ENCODE measurements at places on chromosomes 1 and 21. TPM values are rescaled to one million over a fixed set of nuclear protein-coding genes. Genes with fewer than 3 reads are reported as not detected.

NID1 gene
- 3.1 TPM for total RNA-seq

WNT2B gene
- 1.9 TPM for total RNA-seq

CYP4A22 gene
- not detected for total RNA-seq

KRTAP8-1 gene
- total RNA-seq: not detected

ANGPTL7 gene
- not detected for total RNA-seq

KRTAP10-7 gene
- not detected for total RNA-seq

LINGO4 gene
- total RNA-seq: not detected

TRIM45 gene
- 3.8 TPM for total RNA-seq

TMEM240 gene
- 0.71 TPM for total RNA-seq

KRTAP12-4 gene
- total RNA-seq: not detected

RGSL1 gene
- not detected for total RNA-seq

IQCC gene
- 3.1 TPM for total RNA-seq

AK4 gene
- 102 TPM for total RNA-seq

LORICRIN gene
- not detected for total RNA-seq

SSR2 gene
- 168 TPM for total RNA-seq

E2F2 gene
- total RNA-seq: 0.36 TPM

ALPL gene
- 0.93 TPM for total RNA-seq

GPR137B gene
- total RNA-seq: 27.7 TPM

GPR161 gene
- 5.8 TPM for total RNA-seq

SLC2A5 gene
- total RNA-seq: 0.50 TPM

CFHR2 gene
- total RNA-seq: not detected

PAPPA2 gene
- 5.5 TPM for total RNA-seq

MRPL55 gene
- 66.3 TPM for total RNA-seq

OR6N1 gene
- not detected for total RNA-seq

HES4 gene
- total RNA-seq: 46.5 TPM

CD101 gene
- 1.8 TPM for total RNA-seq

MROH9 gene
- total RNA-seq: not detected

RNU1-4 gene
- total RNA-seq: under 0.01 TPM

CHRM3 gene
- 1.1 TPM for total RNA-seq

IL12RB2 gene
- total RNA-seq: 1.0 TPM

LENEP gene
- total RNA-seq: 1.00 TPM

GSTM4 gene
- total RNA-seq: 3.1 TPM

KCNA2 gene
- total RNA-seq: under 0.01 TPM

CFAP57 gene
- 0.07 TPM for total RNA-seq

OR10Z1 gene
- not detected for total RNA-seq

NOS1AP gene
- under 0.01 TPM for total RNA-seq

SYT14 gene
- 0.14 TPM for total RNA-seq

All from nasal cavity respiratory epithelium epithelial cell of viscerocranial mucosa (primary cell).